ENCODE measurements at places on chromosomes 3 and 15.

- DNase-seq: no peak
These were observed 24.5 kb downstream of the CCR9 start for GRCh38 chr3:45910892-45911291.

DNA sequence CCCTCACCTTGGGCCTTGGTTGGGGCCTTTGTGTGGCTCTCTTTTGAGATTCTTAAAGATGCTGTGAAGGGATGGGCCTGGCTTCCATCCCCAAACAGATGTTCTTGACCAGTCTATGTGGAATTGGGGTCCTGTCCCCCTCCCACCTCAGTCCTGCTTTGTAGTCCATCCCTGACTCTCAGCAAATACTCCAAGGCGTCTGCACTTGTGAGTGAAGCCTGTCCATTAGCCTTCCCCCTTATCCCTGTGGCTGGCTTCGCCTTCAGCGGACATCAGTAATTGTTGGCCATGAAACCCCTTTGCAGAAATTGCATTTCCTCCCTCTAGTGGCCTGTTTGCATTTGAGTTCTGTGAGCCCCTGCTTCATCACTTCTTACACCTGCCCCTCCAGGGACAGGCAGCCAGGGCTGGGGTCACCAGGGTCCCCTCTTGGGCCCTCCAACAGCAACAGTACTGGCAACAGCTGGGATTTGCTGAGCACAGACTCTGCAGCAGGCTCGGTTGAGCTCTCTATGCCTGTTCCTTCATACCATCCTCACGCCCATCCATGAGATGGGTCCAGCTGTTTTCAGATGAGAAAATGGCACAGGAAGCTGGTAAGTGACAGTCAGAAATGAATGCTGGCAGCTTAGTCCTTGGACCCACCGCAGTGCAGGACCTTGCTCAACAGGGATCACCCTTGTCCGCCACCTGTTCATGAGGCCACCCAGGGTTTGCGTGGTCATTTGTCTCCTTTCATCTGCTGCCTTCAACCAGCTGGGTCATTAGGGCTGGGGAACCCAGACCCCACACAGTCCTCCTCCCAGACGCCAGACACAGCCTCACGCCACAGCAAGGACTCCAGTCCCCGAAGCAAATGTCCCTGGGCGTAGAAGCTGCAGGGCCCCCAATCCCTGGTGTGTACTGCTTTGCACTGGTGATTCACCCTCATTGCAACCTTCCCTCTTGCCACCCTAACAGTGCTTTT lies 8.9 kb upstream of the LRRK1 start:
- DNase-seq: peak; percentile 64

DNA sequence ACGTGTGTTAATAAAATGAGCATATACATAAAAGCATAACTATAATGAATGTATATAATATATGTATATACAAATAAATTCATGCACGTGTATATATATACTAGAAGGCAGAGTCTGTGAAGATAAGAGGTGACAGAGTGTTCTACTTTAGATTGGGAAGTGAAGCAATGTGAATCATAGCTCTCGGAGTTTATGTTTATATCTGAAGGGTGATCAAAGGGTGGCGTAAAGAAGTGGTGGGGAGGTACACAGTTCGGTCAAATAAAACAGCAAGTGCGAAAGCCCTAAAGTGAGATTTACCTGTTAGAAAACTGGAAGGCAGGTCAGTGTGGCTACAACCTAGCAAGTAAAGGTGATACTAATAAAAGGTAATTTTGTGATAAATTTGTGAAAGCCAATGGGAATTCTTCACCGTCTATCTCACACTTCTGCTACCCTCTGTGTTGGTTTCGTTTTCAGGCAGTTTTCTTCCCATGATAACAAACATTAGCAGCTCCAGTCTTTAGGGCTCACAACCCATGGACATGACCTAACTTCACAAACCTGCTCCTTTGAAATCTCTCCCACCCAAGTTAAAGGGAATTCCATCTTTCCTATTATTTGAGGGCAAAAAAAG lies 46.7 kb upstream of the BCHE start:
- DNase-seq: no peak

- no peak for DNase-seq
These were observed 609.0 kb downstream of the MECOM start for GRCh38 chr3:169054471-169054870.

- no peak for DNase-seq
These were observed 134.3 kb upstream of the PRR20G start for GRCh38 chr3:127421943-127422662.

DNA sequence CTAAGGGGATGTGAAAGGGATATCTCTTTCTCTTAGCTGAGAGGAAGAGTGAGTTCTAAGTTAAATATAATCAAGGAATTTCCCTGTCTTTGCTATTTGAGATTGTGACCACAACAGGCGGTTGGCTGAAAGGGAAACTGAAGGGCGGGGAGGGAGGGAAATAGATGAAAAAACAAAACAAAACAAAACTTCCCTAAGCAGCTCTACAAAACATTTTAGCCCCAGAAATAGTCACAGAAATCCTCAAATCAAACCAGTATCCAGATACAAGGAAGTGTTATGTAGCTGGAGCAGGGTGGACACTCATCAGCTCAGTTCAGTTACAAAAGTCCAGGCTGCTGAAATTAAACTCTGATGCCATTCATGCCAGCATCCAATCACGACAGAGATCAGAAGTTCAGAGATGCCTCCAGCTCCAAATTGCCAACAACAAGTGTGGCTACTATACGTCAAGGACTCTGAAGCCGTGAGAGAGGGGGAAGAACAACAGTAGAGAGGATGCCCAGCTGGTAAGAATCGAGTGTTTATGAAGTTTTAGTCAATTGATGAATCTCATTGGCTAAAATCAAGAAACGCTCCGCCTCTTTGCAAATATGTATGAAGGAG lies 319 bp upstream of the TP63 start:
- no peak for DNase-seq

DNA sequence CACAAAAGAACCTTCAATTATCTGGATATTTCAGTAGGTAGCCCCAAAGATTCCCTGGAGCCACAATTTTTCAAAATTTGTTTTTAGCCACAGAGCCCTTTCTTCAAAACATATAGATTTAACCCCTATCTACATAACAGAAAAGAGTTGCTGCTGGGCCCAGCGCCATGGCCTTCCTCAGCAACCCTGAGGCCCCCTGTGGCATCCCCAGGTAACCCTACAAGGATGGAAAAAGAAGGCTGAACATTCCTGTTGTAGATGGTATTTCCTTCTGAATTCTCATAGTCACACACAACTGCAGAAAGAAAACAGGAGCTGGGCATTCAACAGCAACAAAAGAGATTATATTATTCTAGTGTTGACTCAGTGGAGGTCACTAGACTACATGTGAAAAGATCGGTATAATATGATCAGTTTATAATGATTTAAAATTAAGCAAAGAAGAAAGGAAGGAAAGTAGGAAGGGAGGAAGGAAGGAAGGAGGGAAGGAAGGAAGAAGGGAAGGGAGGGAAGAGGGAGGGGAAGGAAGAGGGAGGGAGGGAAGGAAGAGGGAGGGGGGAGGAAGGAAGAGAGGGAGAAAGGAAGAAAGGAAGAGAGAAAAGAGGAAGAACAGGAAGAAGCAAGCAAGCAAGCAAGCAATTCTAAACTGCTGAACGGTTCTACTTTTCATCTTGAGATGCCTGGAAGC lies 342.5 kb upstream of the NR2F2 start:
- DNase-seq: no peak

DNA sequence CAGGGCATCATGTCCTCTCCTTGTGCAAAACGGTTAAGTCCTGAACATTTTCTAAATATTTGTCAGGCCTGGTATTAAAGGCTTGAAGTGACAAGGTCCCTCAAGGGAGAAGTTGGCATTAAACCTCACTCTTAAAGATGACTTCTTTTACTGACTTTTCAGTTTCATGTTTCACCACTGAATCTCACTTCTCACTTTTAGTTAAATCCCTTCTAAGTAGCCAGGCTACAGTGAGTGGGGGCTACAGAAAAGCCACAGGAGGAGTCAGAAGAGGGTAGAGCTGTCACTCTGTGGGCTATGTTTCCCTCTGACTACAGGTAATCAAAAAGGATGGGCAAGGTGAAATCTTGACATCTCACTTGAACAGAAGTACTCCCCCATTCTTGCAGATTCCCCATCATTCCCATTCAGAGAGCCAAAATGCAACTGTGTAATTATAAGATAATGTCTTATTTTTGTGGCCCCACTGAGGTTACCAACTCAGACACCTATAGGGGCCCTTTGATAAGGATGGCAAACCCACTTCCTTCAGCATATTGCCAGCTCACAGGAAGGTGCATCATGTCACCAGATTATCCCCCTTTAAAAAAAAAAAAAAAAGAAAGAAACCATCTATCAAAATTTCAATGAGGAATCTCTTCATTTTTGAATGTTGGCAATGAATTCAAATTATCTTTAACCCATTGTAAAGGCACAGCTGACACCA lies 790.1 kb upstream of the CFAP20DC start:
- DNase-seq: no peak

DNA sequence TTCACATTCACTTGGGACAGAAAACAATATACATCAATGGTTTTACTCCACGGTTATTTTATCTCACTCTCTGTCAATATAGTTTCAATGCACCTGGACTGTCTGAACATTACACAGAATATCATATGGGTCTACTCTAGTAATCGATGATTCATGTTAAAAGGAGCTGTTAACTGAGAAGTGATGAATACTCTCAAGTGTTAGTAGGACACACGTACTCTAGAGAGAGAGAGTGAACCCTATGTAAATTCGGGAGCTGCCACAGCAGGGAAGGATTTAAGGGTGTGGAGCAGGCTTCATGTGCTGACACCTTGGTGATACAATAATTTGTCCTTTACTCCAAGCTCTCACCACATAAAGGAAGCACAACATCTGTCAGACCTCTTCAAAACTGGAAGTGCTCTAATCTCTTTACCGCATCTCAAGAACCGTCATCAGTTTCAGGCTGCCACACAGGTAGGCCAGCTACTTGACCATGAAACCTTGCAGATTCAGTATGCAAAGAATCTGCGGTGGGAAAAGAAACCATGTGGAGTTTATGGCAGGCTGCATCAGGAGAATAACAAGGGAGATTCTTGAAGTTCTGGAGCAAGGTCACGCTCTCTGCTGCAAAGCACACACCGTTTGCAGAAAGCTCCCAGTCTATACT lies 199.2 kb upstream of the TMC3 start:
- DNase-seq: no peak

GRCh38 chr3:182530316-182530715 lies 263.0 kb upstream of the ATP11B start:
- DNase-seq: no peak

GRCh38 chr15:56892659-56893363 lies 25.6 kb upstream of the TCF12 start:
- DNase-seq: no peak

DNA sequence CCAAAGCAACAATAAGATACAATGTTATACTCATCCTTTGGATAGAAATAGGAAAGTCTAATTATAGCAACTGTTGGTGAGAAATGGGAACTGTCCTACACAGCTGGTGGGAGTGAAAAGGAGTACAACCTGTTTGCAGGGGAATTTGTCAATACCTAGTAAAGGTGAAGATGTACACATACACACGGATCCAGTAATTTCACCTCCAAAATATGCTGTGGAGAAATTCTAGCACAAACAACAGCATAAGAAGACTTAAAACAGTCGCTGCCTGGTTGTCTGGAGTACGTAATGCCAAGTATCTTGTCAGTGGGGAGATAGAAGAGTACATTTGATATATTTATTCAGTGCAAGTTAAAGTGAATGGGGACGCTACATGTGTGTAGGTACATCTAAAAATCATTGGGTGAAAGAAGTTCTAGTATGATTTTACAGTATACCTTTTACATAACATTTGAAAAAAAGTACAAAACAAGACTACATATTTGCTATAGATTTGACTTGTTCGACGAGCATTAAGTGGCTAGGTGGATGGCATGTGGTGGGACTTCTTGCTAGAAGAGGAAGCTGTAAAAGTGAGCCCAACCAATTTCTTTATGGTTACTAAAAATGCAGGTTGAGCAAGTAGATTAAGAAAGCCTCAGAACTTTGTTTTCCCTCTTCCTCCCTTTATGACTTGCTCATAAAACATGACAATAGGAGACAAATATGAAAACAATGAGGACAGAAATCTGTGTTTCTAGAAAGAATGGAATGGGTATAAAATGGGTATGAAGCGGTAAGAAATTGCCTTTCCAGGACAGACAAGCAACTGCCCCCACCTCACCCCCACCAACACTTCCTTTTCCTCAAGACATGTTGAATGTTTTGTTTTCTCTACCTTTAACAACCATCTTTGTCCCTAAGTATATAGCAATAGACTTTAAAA lies 50.2 kb upstream of the CCR4 start:
- DNase-seq: no peak

DNA sequence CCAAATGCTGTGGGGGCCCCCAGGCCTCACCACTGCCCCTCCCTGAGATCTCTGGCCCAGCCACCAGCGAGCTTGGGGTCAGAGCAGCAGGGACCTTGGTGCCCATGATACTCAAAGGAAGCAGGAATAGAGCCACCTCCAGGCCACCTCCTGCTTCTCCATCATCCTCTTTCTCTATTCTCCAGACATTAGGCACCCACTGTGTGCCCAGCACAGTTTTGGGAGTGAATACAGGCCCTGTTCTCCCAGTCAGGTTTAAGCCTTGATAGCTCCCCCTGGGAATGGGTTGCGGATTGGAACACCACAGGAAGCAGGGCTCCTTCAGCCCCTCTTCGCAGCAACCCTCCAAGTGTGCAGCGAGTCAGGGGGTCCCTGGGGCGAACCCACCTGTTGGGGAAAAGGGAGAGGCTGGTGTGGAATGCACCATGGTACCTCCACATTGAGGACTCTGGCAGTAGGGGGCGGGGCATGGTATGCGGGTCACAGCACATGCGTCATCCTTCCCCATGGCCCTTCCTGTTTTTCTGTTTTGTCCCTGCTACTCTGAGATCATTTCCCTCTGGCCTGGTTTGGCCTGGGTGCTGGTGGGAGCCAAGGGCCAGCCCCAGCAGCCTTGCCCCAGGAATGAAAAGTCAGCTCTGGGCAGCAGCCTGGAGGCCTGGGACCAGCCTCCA lies 14.2 kb upstream of the SEMA3B start:
- no peak for DNase-seq

- DNase-seq: peak; percentile 69
These were observed 844 bp downstream of the NR2F2 start for GRCh38 chr15:96331144-96331944.

DNA sequence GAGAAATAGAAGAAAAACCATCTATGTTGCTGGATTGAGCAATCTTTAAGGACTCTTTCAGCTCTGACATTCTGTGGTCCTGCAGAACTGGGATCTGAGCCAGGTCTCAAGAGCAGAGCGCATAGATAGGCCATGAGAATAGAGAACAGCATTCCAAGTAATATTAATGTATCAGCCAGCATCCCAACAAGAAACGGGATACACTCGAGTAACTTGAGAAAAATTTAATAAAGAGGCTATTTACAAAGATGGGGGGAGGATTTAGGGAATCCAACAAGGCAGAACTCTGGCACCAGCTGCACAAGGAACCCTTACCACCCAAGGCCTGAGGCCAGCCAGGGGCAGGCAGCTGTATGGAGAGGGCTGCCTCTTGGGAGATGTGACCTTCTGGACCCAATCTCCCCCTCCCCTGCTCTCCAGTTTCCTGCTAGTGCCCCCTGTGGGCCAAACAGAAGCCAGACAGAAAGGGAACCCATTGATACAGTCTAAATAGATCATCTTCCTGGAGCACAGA lies 8.2 kb downstream of the TMOD2 start:
- no peak for DNase-seq

All from coronary artery (tissue), 2 donors.